ENCODE measurements at places on chromosomes 4 and X.

DNA sequence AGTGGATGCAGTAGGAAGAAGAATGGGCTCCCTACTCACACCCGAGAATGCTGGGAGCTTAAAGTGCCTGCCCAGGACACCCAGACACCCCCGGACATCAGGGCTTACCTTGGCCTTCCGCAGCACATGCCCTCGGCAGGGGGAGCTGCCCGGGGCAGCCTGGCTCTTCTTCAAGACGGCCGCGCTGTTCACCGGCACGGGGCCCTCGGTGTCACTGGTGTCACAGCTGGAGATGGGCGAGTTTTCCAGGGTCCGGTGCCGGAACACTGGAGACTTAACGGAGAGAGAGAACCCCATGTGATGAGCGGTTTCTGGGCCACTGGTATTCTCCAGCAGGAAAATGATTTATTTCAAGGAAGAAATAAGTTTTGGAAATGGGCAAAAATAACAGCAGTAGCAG lies 170.9 kb downstream of the AFAP1 start:
- DNase-seq = no peak

GRCh38 chr4:48831532-48832030 lies 693 bp downstream of the OCIAD1 start:
- DNase-seq = no peak

- no peak for DNase-seq
Measured at GRCh38 chr4:185421366-185422124, 4.2 kb downstream of the UFSP2 start.

DNA sequence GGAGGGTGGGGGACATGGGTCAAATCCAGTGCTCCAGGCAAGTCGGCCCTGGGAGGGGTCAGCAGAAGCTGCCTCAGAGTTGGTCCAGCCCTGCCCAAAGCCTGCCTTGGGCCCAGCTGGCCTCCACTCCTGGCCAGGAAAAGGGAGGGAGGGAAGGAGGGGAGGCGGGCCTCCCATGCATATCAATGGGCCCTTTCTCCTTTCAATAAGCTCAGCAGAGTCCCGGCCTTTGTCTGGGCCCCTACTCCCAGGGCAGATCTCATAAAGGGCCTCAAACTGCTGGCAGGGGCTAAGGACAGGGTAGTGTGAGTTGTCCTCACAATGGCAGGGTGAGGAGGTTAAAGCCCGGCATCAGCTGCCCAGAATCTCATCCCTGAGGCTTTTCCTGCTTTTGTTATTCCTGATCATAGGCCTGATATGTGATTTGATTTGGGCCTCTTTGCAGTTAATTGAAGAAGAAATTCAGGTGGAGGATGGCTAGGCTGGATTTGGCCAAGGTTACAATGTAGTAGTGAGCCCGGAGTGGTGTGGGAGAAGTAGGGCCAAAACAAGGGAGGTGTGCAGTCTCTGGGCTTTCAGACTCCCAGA lies 121.1 kb upstream of the ATP6AP2 start:
- no peak for DNase-seq

- DNase-seq = no peak
Measured at GRCh38 chrX:71103110-71103983, 3.2 kb downstream of the CXorf65 start.

DNA sequence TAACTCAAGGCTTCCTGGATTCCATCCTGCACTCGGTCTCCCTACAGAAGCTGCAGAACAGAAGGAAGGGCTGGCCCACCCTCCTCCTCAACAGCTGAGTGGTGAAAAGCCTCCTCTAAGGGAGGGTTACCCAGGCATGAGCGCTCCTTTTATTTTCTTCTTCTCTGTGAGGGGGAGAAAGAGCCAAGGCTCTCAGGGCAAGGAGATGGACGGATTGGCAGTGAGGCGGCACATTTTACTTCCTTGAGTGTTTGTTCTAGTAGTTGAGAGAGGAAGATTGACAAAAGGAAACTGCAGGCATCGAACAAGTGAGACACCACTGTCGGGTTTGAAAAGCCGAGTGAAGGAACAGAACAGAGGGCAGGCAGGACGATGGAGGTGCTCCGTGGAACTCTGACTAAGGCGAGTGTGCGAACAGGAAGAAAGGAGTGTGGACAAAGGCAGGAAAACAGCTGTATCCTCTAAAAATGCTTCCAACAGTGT lies 38.4 kb upstream of the STS start:
- DNase-seq = no peak

- no peak for DNase-seq
Measured at GRCh38 chr4:174490451-174490961, 31.8 kb downstream of the HPGD start.

DNA sequence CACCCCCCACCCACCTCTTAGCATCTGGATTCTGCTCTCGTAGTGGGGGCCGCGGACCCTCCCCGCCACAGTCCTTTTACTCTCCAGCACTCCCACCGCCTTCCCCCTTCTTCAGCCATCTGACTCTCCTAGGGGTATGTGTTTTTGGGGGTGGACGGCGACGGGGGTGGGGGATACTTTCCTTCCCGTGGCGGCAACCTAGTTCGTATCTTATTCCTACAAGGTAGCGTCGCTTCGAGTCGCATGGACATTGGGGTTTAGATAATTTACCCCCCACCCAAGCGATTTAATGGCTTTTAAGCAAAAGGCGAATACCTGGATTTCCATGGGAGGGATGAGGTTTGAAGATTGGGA lies 1.3 kb upstream of the BCORL1 start:
- no peak for DNase-seq

GRCh38 chrX:110318664-110318968 lies 731 bp upstream of the AMMECR1 start:
- no peak for DNase-seq

- DNase-seq = no peak
Measured at GRCh38 chrX:132940727-132941327, 17.6 kb downstream of the HS6ST2 start.

GRCh38 chr4:129014566-129015509 lies 78.5 kb downstream of the SCLT1 start:
- no peak for DNase-seq
